ENCODE measurements at places on chromosomes 16 and 17.

- no peak for DNase-seq
Measured at GRCh38 chr17:9862220-9862619, 36.5 kb downstream of the GLP2R start.

GRCh38 chr16:3032624-3033023 is 4.1 kb downstream of the BICDL2 start:
- DNase-seq, result no peak

DNA sequence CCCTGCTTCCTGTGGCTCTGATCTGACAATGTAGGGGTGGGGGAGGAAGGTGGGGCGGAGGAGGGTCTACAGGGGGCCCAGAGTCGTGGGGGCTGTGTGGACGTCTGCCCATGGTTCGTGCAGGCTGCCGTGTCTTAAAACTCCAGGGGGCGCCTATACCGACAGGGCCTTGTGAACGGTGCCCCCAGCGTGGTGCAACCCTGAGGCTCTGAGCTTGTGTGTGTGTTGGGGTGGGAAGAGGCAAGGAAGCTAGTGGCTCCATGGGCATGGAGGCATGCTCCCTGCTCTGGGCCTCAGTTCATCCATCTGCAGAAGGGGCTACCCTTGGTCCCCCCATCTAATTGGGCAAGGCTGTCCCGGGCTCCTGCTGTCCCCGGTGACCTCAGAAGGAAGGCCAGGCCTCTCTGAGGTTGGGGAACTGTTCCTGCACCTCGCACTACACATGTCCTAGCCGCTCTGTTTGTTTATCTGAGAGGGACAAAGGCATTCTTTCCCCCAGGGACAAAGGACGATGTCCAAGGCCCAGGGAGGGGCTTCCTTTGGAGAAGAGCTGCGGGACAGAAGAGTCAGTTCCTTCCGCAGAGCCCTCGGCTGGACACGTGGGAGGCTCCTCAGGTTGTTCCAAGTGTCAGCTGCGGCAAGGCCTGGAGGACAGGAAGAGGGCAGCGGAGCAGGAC is 13.5 kb downstream of the CA4 start:
- no peak for DNase-seq

DNA sequence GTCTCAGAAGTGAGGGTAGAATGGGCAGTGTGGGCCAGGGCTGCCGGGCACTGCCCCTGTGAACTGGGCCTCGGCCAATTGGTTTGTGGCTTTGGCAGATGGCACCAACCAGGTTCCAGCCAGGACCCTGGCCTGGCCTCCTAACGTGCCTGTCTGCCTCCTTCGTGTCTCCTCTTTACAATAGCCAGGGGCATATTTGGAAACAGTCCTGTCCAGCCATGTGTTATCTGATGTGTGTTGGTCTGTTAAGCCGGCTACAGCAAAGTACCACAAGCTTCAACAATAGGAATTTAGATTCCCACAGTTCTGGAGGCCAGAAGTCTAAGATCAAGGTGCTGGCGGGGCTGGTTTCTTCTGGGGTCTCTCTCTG is 14.6 kb downstream of the CRISPLD2 start:
- peak; percentile 30 for DNase-seq

- DNase-seq, result peak; percentile 75
Measured at GRCh38 chr17:46770818-46771560, 47.5 kb downstream of the WNT3 start.

DNA sequence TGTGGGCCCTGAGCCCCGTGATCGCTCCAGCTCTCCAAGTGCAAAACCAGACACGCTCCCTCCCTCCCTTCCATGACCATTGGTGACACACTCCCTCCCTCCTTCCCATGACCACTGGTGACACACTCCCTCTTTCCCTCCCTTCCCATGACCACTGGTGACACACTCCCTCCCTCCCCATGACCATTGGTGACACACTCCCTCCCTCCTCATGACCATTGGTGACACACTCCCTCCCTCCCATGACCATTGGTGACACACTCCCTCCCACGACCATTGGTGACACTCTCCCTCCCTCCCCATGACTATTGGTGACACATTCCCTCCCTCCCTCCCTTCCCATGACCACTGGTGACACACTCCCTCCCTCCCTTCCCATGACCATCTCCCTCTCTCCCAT is 56.3 kb downstream of the LMF1 start:
- peak; percentile 1 for DNase-seq

DNA sequence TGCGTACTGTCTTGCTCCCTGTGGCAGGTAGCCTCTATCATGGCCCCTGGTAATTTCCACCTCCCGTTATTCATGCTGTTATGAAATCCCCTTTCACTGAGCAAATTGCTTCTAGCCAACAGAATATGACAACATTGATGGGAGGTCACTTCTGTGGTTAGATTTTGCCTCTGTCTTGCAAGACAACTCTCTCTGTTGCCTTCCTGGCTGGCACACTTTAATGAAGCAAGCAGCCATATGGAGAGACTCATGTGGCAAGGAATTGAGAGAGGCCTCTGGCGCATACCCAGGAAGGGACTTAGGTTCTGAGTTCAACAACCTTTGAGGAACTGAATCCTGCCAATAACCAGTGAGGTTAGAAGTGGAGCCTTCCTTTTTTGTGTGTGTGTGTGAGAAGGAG is 51.8 kb upstream of the GPRC5B start:
- no peak for DNase-seq

DNA sequence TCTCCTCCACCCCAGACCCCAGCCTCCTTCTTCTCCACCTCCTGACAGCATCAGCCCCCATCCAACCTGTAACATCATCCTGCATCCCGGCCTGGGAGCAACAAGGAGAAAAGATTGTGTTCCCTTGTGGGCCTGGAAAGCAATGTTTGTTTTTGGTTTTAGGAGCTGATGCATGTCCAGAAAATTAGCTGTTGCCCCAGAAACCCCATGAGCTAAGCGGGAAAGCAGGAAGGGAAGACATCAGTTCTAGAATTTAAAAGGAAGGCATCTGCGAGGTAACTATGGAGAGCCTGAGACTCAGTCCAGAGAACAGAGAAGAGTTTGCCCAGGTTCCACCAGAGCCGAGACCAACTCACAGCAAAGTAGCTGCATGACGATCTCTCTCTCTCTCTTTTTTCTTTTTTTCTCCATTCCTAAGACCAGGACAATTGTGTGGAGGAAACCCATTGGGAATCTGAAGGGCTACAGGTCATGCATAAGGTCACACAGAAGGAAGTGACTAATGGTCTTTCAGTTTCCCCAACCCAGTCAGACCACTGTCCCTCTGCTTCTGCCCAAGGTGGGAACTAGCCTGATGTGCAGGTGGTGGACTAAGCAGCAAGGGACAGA is 124.4 kb downstream of the SLC39A11 start:
- peak; percentile 68 for DNase-seq

DNA sequence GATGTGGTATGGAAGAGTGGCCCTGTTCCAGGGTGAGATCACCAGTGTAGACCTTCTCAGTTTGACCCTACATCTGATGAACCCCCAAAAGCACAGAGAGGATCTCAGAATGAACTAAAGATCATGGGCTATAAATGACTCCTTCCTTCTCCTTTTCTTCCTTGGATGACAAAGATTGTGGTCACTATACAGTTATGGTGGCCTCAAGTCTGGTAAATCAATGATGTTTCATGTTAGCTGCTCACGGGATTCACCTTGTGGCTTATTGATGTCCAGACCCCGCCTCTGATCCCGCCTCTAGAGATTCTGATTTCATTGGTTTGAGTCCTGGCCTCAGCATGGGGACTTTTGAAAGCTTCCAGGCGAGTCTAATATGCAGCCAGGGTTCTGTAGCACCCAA is 112.2 kb downstream of the PITPNC1 start:
- DNase-seq, result no peak

DNA sequence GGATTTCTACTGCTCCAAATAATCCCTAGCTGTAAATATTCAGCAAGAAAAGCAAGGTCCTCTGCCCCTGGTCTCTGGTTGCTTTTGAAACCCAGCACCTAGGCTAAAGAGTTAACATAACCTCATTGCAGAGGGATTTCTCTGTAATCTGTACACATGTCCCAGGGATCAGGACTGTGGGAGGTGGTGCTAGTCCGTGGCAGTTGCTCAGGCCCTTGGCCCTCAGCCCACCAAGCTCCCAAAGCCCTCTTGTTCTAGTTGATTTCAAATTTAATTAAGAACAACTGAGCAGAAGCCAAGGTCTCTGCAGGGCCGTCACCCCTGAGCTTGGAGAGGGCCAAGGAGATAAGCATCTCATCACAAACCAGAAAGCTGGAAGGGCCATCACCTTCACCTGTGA is 181.1 kb downstream of the SOX9 start:
- no peak for DNase-seq

DNA sequence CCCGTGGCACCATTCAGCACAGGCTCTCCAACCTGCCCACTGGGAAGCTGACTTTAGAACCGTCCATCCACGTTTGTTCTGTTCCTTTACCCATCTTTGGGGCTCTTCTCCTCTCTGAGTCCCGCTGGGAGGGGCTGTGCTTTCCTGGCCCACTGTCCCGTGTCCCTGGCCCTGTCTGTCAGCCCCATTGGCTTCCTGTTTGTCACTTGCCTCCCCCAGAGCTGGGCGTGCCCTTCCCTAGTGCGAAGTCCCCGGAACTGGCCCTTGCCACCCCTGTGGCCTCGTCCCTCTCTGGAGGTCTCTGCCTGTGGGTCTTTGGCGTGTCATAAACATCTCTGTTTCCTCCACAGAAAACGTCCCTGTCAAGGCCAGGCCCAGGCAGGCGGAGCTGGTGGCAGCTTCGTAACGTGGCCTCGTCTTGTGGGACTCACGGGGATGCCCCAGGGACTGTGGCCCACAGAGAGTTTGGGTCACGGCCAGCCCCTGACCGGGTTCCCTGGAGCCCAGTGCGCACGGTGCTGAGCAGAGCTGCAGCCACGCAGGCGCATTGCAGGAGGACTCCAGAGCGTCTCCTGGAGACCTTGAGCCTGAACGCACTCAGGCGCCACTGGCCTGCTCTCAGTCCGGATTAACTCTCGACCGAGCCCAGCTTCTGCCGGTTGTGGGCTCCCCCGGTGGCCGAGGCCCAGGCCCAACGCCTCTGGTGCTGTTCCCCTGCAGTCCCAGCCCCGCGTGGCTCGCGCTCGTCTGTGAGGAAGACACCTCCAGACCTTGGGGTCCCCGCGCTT is 7.3 kb downstream of the CHMP6 start:
- DNase-seq, result no peak

DNA sequence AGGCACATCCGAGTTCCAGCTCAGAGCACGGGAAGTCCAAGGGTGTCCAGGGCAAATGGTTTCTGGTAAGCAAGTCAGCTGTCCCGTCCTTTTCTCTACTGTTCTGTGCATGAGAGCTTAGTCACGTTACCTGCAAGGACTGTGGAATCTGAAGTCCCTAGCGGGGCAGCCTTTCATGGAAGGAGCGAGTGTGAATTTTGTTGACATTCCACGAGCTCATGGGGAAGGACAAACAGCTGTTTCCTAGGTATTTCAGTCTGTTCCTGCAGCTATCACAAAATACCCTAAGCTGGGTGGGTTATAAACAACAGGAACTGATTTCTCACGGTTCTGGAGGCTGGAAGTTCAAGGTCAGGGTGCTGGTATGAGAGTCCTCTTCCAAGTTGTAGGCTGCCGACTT is 109.2 kb downstream of the SDR42E1 start:
- DNase-seq, result peak; percentile 33

DNA sequence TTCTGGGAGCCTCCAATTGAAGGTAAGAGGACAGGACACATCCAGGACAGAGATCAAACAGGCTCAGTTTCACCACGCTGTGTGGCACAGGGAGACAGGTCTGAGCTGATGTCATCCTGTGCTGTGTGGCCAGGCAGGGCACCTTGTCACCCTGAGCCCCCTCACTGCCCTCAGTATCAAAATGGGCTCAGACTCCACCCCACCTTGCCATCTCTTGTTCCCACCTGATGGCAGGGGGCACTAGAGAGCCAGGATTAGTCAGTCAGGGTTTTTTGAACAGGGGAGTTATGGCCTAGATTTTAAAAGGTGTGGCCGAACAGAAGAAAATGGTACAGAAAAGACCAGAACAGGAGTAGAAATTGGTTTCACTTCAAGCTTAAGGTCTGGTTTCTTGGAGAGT is 2.6 kb downstream of the KAT2A start:
- peak; percentile 52 for DNase-seq

DNA sequence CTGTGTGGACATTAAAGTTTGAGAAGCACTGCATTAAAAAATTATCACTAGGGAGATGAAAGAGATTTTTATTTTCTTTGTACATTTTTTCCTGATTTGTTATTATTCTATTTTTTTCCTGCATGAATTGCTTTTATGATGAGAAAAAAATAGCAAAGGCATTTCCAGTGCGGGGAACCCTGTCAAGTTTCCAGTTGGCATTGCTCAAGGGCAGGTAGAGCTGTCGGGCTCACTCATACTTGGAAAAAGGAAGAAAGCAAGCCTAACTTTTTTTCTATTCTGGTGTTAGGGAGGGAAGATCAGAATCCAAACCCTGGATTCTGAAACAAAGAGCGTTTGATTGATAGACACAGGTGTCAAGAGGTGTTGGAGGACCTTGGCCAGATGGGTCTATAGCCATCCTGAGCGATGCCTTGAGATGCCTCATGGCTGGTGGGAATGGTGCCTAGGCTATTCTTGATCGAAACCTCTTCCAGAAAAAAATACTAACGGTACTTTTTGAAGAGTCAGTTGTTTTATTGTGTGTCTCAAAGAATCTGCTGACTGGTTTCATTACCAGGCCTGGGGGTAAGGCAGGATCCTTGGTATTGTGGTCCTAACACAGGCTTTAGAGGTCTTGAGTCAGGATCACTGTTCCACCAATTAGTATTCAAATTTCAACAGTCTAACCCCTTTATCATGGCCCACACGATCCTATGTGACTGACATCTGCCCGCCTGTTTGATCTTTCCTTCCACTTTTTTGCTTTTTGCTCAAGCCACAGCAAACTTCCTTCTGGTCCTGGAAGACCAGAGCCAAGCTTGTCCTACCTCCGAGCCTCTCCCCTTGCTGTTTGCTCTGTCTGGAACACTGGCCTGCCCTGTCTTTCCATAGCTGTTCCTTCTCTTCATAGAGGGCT is 20.1 kb downstream of the SNX29 start:
- DNase-seq, result no peak

GRCh38 chr16:87764600-87765472 is 950 bp downstream of the KLHDC4 start:
- no peak for DNase-seq

GRCh38 chr17:19645734-19646201 is 2.8 kb upstream of the ALDH3A2 start:
- DNase-seq, result peak; percentile 27

DNA sequence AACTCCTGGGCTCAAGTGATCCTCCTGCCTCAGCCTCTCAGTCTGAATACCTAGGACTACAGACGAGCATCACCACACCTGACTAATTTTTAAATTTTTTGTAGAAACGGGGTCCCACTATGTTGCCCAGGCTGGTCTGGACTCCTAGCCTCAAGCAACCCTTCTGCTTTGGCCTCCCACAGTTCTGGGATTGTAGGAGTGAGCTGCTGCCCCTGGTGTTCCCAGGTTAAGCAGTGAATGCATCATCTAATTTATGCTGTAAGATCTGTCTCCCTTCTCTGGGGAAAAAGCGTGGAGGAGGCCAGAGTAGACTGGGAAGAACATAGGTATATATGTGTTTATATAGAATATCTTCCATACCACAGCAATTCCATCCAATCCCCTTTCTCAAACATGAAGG is 6.6 kb upstream of the N4BP1 start:
- no peak for DNase-seq
